Mesangial cell (primary cell): ENCODE measurements at places on chromosomes 12 and 14. TPM values are rescaled to one million over a fixed set of nuclear protein-coding genes. Genes with fewer than 3 reads are reported as not detected.

Gene BDKRB2
- 0.33 and 2.5 TPM in 2 replicates for total RNA-seq

Gene ADAMTS20
- not detected in 2 replicates for total RNA-seq

Gene ANKRD9
- 27.4 and 42.5 TPM in 2 replicates for total RNA-seq

Gene ARHGEF25
- 5.4 and 6.1 TPM in 2 replicates for total RNA-seq

Gene PTPN6
- 9.6 and 21.9 TPM in 2 replicates for total RNA-seq

Gene KRT85
- total RNA-seq, result not detected in 2 replicates
